Globus pallidus (tissue), 1 donor: ENCODE measurements at places on chromosomes 12 and 14.

GRCh38 chr14:34766606-34767005 is 52.2 kb upstream of the CFL2 start:
- DNase-seq, result no peak

DNA sequence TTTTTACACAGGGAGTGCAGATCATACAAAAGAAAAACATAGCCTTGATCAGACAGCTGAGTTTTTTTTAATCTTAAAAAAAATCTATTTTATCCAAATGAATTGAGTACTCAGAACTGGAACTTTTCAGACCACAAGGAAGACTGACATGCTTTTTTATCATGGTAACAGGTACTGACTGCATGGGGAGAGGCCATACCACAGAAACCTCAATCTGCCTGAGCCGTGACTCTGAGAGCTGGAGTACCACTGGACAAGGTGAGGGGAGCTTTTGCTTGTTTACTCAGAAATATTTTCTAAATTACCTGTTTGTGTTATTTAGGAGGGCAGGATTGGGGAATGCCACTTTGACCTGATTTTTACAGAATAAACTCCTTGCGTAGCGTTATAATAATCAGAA is 143.9 kb downstream of the ALX1 start:
- DNase-seq, result no peak

DNA sequence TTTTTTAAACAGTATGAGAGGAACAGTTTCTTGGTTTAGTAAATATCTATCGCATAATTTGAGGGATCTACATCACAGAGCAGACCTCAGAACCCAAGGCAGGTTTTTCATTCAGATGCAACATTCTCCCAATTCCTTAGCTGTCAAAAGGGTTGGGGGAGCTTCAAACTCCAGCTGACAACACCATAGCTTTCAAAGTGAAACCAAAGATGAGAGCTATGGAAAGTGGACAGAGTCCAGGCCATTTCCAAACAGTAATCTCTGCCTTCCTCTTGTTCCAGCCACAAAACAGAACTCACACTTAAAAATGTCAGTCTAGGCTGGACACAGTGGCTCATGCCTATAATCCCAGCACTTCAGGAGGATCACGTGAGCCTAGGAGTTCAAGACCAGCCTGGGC is 87.8 kb downstream of the SPRING1 start:
- no peak for DNase-seq

DNA sequence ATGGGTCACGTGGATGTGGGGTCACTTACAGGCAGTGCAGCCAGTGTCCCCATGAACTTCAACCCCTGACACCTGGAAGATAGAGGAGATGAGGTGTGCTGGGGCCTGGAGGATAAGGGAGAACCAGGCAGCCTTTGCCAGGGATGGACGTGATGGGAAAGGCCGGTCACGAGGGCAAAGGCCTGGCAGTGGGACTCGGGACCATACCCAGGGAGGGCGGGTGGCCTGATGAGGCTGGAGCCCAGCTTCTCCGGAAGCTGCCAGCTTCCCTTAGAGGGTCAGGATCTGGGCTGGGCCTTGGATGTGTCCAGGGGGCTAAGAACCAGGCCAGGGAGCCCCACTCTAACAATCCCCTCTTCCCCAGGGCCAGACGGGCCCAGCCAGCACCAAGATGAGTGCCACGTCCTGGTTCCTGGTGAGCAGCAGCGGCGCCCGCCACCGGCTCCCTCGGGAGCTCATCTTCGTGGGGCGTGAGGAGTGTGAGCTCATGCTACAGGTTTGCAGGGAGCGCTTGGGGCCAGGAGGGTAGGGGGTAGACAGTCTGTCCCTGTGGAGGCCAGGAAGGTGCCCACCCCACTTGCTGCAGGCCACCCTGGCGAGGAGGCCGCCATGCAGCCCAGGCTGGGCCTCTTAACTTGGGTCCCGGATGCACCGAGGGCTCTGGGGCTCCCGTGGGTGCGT is 3.1 kb downstream of the CEP170B start:
- no peak for DNase-seq

GRCh38 chr12:26034371-26035142 is 76.1 kb downstream of the RASSF8 start:
- no peak for DNase-seq

DNA sequence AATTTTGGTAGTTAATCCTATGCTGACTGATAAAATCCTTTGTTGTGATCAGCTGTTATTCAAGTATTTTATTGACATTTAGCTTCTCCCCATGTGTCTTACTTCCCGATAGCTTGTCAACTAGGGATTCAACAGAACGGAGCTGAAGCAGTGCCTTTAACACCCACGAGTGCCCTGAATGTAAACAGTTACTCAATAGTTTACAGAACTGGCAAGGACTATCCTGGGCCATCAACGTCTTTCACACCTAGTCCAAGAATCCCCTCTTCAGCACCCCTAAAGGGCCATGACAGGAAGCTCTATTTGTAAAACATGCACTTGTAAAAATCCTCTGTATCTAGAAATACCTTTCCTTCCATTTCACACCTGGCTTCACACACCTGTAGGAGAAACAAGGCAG is 45.3 kb downstream of the SETD3 start:
- no peak for DNase-seq

DNA sequence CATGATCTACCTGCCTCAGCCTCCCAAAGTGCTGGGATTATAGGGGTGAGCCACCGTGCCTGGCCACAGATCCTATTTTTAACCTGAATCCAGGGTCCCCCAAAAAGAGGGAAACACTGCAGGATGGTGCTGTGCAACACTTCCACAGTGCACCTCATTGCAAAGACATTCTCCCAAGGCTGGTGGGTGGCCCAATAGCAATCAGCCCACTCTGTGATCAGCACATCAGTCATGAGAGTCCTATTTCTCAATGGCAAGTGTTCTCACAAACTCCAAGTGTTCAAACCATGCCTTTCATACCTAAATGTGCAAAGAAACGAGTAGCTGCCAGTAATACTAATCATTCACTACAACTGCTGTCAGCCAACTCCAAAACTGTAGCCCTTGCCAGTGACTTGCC is 612.9 kb downstream of the CCER1 start:
- DNase-seq, result no peak

DNA sequence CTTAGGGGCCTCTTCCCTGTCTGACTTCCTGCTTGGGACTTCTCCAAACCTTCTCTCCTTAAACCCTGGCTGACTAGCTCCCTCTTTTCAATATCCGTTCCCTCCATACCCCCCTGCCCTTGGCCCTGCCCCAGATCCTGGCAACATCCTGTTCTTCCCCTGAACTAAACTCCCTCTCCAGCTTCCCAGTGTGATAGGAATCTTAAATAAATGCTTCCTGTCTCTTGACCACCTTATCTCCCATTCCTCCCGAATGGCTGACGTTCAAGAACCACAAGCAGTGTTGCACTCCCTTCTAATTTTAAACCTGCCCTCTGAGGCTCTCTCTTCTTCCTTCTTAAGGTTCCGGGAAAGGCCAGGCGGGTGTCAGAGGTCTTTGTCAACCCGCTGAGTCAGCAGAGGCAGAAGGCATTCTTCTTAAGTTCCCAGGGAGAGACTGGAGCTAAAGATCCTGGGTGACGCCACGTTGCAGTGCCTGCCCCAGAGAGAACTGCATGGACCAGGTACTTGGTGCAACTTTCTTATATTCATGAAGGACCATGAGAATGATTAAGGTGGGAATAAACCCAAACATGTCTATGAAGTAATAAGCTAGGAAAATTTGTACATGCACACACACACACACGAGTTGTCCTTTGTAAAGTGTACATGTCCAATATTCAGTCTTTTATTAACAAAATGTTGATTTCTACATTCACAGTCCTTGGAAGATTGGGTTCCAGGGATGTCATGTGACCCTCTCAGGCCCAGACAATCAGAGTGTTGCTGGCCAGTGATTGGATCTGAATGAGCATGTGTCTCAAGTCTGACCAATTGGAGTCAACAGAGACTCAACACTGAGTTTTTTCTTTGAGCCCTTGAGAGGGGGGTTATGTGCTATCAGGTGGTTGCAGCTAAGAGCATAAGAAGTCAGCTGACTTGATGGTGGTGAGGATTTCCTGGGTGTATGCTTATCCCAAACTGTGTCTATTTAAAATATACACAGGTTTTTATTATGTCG is 420.2 kb upstream of the TBX3 start:
- DNase-seq, result peak; percentile 7

GRCh38 chr14:77043177-77043983 is 14.9 kb upstream of the IRF2BPL start:
- DNase-seq, result peak; percentile 87
